ENCODE measurements at places on chromosomes 6 and 20.

DNA sequence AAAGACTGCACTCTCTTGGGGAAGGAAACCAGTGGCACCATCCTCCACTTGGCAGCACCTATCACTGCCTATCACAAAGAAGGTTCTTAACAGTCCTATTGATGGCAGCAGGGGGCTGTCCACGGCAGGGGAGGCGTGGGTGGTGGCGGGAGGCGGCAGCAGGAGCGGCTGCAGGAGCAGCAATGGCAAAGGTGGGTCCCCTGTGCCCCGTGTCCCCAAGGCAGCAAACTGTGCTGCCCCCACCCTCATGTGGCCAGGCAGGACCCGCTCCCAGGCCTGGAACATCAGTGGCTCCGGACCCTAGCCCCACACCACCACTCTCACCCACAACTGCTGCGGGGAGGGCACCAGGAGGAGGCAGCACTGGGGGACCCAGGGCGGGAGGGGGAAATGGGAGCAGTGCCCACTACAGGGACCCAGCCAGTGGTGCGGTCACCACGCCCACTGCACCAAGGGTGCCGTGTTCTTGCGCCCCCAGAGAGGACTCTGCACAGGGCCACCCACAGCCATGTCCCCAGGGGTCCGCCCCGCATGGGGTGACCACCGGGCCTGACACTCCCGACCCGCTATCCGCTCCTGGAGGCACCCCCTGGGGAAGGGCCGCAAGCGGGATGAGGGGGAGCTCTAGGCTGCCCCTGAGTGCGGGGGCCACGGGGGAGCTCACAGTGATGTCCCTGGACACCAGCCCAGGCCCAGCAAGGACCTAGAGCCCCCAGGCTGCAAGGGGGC is 54.6 kb downstream of the GMDS start:
- DNase-seq: no peak

- DNase-seq: no peak
These were observed 31.2 kb downstream of the KCNQ5 start for GRCh38 chr6:72653026-72653425.

DNA sequence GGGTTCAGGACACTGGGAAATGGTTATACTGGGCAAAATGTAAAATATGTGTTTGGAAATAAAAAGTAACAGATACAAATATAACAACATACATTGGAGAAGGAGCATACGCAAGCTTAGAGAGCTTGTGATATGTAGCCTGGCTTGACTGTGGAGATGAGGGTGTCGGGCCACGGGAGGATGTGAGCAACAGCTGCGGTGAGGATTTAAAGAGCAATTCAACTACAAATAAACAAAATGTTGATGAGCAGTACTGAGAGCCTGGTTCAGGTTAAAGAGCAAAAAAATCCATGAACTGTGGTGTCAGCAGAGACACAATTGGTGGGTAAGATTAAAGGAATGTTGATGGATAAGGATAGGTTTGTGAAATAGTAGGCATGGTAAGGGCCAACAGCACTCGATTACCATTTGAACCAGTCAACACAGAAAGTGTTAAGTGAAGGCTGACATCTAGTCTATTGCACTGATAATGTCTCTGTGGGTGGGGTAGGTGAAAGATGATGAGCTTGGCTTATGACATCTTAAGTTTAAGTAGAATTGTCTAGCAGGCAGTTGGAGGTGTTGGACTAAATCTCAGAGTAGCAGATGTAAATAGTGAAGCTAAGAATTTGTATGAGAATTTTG is 723.2 kb downstream of the EPM2A start:
- peak; percentile 75 for DNase-seq

DNA sequence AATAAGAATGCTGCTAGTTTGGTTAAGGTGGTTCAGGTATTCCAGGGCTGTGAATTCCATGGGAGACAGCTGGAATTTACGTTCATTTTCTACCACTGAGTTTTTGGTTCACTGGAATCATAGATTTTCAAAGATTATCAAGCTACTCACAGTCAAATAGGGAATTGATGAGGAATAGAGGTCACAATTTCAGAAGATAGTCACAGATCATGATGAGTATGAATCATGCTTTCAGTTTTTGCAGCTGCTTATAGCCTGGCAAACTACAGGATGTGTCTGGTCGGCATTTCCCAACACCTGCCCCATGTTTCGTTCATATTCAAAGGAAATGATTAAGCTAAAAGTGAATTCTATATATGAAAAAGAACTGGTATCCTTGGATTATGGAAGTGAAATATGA is 58.7 kb downstream of the BCKDHB start:
- DNase-seq: no peak
